ENCODE measurements at places on chromosomes 3 and 15.

GRCh38 chr3:69386556-69387385 lies 883 bp upstream of the FRMD4B start:
- no peak for DNase-seq

- no peak for DNase-seq
These were observed 100.4 kb downstream of the MCTP2 start for GRCh38 chr15:94331731-94332130.

DNA sequence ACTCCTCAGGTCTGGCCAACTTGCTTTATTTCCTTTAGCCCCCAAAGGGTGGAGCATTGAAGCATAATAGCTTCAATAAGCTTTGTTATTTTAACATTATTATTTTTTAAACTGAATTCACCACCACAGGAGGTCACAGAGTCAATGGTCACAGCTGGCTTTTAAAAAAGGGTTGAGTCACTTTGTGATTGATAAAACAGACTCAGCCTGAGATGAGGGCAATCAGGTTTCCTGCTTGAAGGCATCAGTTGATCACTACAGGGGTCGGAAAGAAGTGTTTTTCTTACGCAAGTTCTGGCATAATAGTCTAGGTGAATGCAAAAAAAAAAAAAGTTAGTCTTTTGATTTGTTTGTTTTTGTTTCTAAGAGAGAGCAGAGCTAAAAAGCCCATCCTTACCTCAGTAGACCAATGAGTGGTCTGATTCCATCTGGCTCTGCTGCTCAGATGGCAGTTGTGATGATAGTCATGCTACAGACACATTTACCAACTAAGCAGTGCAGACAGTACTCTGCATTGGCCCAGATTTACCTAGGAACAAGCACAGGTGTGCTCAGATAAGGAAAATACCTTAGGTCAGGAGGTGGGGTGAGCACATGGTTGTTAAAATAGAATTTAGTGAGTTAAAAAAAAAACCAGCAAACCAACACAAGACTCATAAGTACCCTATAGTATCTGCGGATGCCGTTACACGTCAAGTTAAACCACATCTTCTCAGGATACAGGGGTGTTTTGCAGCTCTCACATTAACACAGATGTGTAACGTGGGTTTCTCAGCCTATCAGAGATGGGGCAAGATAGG lies 22.6 kb downstream of the ZNF80 start:
- no peak for DNase-seq

DNA sequence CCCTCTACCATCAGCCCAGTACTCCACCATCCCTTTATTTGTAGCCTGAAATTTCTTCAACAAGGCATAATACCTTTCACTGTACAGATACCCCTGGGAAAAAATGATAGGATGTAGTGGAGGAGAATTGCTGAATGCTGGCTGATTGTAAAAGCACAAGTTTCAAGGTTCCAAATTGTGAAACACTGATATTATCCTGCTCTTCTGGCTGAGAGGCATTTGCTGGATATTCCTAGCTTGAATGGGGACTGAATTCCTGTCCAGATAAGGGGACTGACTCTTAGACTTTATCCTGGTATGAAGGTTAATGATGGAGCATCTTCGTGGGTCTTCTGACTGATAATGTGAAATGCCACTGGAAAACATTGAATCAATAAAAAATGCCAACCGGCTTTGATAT lies 9.0 kb upstream of the C3orf85 start:
- no peak for DNase-seq

- peak; percentile 64 for DNase-seq
These were observed 1.8 kb downstream of the BCL6 start for GRCh38 chr3:187743195-187744141.

DNA sequence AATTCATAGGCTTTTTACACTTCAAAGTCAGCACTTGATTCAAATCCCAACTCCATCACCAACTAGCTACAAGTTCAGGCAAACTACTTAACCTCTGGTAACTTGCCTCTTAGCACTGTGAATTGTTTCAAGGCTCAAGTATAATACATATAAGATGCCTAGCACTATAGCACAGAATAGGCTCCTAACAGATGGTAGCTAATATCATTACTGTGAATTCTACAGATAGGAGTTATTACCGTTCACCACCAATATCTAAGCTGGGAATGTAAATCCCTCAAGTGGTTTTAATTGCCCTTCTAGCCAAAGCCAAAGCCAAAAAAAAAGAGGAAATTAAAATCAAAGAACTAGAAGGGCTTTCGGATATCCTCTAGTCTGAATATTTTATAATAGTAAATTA lies 15.4 kb downstream of the DLG1 start:
- DNase-seq = no peak

- DNase-seq = no peak
These were observed 5.9 kb downstream of the ZNF710 start for GRCh38 chr15:90007076-90007460.

DNA sequence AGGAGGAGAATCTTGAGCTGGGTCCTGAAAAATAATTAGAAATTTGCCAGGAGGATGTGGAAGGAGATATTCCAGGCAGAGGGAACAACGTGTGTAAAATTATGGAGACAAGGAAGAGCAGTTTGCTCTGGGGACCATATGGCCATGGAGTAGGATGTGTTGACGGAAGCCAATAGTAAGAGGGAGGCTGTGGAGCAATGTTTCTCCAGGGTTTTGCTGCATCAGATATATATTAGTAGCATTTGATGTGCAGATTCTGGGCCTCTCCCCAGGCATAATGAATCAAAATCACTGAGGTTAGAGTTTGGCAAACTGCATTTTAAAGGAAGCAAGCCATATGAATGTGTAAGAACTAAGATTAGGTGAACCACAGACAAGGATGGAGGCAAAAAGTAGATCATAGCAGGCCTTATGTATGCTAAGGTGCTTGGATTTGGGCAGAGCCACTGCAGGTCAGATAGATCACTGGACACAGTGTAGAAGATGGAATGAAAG lies 192.9 kb upstream of the IL12A start:
- DNase-seq = no peak

GRCh38 chr15:39376371-39376909 lies 204.4 kb upstream of the THBS1 start:
- DNase-seq = no peak

DNA sequence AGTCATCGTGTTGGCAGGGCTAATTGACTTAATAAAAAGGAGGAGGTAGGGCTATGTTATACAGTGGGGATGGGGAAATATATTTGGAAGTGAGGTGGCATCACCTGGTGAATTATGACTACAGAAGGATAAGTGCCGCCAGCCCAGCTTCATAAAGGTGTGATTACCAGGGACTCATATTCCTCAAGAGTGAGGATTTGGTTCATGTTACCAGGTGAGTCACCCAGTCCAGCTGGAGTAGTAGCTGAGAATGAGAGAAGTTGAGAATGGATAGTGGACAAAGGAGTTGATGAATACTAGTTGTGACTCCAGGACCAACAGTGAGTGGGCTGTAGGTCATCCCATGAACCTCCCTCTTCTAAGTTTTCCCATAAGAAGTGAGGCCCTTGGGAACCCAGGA lies 143.0 kb upstream of the GALNT15 start:
- no peak for DNase-seq

DNA sequence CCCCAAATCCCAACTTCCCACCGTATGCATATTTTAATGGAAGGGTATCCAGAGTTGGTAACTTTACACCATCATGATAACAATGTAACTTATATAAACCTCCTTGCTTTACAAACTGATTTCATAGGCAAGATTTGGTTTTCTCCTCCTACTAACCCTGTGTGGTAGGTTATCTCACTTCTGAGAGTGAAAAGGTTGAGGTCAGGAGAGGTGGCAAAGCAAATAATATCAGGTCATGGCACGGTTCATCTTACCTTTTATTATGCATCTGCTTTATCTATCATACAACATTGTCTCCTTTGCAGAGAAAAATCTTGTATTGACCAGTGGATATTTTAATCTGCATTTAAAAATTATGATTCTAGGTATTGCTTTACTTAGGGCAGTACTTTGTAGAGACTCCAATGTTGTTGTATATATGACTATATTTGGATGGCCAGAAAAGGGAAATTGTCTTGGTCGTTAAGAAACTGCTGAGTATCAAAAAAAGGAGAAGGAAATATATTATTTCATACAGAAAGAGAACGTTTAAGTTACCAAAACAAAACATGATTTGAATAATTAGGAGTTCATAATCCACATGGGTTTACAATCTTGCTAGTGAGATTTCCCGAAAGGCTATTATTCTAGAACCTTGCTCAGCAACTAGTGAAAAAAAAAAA lies 30.4 kb downstream of the NFKBIZ start:
- no peak for DNase-seq

DNA sequence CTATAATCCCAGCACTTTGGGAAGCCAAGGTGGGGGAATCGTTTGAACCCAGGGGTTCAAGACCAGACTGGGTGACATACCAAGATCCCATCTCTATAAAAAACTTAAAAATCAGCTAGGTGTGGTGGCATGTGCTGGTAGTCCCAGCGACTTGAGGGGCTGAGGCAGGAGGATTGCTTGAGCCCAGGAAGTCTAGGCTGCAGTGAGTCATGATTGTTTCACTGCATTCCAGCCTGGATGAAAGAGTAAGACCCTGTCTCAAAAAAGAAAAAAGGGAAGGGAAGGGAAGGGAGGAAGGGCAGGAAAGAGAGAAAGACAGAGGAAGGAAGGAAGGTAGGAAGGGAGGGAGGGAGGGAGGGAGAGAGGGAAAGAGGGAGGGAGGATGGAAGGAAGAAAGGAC lies 133.7 kb upstream of the LRRN1 start:
- no peak for DNase-seq

DNA sequence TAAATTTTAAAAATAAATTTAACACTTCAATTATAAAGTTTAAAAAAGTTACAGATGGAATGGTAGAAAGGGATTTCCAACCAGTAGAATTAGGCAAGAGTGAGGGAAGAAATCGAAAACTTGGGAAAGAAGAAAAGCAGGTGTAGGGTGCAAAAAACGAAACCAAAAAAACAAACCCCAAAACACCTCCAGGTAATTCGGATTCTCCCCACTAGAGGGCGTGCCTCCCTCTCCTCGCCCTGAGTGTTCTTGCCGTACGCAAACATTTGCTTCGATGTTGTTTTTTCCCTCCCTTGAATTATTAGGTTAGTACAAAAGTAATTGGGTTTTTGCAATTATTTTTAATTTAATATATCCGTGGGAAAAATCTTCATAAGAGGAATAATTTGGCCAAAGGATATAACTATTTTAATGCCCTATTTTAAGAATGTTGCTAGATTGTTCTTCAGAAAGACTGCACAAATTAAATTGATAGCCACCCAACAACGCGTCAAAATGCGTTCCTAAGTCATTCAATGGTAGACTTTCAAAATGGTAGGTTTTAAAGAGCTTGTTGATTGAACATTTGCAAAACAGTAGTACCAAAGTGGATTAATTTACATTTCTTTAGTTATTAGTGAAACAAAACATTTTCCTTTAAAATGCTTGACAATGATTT lies 63.7 kb downstream of the SLC30A4 start:
- peak; percentile 56 for DNase-seq

- DNase-seq = no peak
These were observed 9.5 kb downstream of the PCSK6 start for GRCh38 chr15:101479851-101480612.

- DNase-seq = peak; percentile 23
These were observed 95.4 kb downstream of the HCN4 start for GRCh38 chr15:73273181-73274002.

GRCh38 chr3:194575484-194576210 lies 57.6 kb downstream of the TMEM44 start:
- DNase-seq = no peak

DNA sequence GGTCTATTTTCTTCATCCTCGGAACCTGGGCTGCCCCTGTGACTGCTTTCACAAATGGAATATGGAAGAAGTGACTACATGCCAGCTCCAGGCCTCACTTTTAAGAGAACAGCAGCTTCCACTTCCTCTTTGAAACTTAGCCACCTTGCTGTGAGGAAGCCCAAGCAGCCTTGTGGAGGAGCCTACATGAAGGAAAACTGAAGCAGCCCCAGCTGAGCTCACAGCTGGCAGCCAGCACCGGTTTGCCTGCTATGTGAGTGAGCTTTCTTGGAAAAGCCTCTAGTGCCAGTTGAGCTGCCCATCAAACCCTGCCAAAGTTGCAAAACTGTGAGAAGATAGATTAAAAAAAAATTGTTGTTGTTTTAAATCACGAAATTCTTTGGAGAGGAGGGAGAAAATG lies 498.0 kb upstream of the PROK2 start:
- no peak for DNase-seq

DNA sequence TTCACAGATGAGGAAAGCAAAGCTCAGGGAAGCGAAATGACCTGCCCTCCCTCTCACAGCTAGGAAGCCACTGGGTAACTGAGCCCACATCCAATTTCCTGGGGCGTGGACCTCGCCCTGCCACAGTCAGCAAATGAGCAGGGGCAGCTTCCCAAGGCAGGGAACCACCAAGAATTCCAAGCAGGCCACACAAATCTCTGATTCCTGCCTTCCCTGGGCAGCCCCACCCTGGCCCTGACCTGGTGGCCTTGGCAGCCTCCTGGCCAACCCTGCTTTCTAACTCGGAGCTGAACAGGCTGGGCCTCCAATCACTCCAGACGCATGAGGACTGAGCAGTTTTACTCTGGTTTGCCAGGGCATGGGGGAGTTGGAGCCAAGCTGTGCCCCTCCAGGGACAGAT lies 203.7 kb upstream of the TLE3 start:
- DNase-seq = no peak

All from stimulated activated naive B cell treated with anti-CD40 and anti-IgM and Interleukin-4, amounts not matched to agents 10 μg/mL and 1 μg/mL and 100 μg/mL, for 72 hours (primary cell).